GM12865 (cell line): ENCODE measurements at places on chromosomes 3 and 15.
A peak's percentile ranks its signal among the peaks of the same experiment; 100 is the strongest.

GRCh38 chr3:42823351-42823750 lies 14.1 kb downstream of the ACKR2 start:
- DNase-seq, result no peak

GRCh38 chr3:172305552-172305951 lies 142.7 kb downstream of the GHSR start:
- DNase-seq, result no peak

DNA sequence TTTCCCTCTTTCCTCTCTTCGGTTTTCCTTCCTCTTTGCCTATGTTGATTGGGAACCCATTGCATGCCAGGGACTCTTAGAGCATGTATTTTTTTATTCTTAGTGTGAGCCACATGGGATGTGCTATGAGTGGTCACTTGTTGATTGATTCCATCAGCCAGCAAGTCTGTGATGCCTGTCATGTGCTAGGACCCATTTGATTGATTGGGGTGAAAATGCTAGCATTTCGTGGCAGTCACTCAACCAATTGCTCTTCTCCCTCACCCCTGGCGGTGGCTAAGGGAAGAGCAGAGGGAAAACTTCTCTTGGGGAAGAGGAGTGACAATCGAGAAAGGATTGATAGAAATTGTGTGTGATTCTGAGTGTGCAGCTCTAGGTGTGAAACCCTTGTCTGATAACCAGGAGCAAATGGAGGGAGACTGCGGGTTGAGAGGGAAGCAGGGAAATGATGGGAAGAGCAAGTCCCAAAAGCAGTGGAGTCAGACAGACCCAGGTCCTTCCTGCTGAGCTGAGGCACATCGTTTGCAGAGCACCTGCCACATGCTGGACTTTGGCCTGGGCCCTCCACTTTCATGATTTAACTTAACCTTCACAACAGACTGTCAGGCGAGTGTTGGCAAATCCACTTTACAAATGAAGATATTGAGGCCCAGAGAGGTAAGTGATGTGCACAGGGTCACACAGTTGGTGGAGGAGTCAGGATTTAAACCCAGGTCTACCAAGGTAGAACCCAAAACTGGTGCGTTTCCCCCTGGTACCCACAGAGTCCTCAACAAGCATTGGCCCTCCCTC lies 40.0 kb downstream of the SLC6A11 start:
- peak; percentile 9 for DNase-seq

- DNase-seq, result no peak
Observed at GRCh38 chr15:29731865-29732264, 90.4 kb downstream of the TJP1 start.

DNA sequence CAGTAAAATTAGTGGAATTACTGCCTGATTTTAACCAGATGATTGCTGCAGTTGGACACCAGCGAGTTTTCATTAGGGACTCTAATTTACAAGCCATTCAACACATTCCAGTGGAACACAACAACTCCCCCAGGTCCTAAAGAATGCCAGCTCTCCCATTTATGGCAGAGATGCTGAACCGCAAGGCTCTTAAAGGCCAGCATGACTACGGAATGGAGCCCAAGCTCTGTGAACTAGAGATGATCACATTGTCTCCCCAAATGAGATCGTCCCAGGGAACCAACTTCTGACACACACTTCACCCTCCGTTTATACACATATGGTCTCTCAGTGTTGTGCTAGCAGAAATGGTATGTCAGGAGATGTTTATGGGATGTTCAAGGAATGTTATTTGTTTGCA lies 446.2 kb upstream of the NR2F2 start:
- DNase-seq, result no peak

GRCh38 chr3:173217127-173217526 lies 76.1 kb upstream of the SPATA16 start:
- DNase-seq, result no peak

GRCh38 chr15:27091270-27091940 lies 120.4 kb downstream of the GABRG3 start:
- DNase-seq, result no peak

GRCh38 chr15:63260791-63261190 lies 16.6 kb upstream of the APH1B start:
- no peak for DNase-seq

GRCh38 chr15:81049835-81050234 lies 49.1 kb downstream of the TLNRD1 start:
- no peak for DNase-seq

DNA sequence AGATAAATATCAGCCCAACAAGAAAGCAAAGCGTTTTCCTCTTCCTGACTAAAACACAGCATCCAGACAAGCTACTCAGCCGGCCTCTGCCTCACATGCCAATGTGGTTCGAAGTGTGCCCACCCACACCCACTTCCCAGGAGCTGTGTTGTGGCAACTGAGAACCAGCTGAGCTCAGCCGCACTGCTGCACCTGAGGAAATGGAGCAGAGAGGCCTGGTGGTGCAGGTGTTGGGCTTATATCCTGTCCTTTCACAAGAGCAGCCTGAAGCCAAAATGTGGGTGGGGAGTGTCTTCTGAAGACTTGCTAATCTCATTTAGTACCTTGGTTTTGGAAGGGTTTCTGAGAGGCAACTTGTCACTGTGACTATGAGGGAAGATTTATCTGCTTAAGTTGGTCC lies 23.0 kb upstream of the RETNLB start:
- DNase-seq, result peak; percentile 1

DNA sequence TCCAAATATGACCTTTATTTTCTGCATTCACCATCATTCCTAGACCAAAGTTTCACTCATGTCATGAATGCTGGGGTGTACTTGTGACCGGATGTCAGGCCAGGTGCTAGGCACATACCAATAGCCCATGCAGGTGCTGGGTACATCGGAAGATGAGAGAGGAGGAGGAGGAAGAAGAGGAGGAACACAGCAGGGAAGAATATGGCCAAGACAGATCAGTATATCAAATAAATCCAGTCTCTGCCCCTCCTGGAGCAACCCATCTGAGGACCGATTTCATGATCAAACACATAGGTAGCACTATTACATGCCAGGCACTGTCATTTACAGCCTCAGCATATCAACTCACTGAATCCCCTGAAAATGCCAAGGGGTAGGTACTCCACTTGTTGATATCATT lies 3.0 kb upstream of the WNT7A start:
- no peak for DNase-seq

GRCh38 chr3:66483409-66483906 lies 17.4 kb downstream of the LRIG1 start:
- peak; percentile 52 for DNase-seq
